ENCODE measurements at places on chromosomes 13 and 19.

DNA sequence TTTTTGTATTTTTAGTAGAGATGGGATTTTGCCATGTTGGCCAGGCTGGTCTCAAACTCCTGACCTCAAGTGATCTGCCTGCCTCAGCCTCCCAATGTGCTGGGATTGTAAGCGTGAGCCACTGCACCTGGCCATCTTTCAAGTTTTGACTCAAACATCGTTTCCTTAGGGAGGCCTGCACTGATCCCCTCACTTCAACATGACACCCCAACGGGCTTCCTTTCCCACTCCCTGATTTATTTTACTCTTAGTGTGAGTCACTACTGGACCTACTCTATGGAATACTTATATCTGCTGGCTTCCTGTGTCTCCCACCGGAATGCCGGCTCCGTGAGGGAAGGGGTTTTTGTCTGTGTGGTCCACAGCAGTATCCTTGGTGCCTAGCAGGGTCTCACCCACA, 4.5 kb upstream of the ADAMTS10 start:
- no peak for DNase-seq

DNA sequence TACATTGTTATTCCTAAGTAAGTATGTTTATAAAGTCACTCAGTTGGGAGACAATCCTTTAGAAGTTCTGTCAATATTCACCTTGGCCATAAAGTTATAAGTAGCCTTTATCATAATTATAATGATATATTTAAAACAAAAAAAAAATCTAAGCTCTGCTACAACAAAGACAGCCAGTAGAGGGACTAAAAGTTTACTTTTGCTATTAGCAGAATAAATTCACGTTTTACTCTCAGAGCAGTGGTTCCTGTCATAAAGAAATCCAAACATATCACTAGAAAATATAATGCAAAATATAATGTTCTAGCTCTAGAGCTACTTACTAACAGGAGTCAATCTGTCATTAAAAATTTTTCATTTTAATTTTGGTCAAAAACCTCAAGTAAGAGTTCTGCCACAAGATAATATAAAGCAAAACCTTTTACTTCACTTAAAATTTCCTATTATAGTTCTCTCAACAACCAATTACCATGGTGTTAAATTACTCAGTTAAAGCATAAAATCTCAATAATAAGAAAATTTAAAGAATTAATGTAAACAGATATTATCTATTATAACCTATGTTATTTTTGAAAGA, 17.7 kb downstream of the INTS6 start:
- no peak for DNase-seq

DNA sequence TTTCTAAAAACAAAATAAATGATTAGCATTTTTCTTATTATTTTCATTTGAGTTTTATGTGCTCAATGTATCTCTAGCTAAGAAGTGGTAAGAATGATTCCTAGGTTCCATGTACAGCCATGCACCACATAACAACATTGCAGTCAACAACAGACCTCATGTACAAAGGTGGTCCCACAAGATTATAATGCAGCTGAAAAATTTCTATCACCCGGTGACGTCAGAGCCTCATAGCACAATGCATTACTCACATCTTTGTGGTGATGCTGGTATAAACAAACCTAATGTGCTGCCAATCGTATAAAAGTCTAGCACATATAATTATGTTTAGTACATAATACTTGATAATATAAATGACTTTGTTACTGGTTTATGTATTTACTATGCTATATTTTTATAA, 120.5 kb downstream of the SLC7A1 start:
- DNase-seq = no peak

DNA sequence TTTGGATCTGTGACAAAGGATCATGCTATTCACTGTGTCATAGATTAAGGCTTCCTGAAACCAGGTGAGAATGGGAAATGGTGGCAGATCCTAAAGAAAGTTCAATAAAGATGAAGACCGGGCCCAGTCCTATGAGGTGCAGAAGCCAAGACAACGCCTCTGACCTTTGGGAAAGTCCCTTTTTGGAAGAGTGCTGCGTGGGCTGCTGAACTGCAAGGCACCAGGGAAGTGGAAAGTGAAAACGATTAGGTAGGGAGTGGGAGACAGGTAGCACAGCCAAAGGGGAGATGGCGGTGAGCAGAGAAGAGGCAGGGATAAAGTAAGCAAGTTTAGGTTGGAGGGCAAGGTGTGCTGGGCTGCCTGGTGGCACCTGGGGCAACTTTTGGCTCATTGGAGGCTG, 16.3 kb downstream of the MBNL2 start:
- DNase-seq = no peak

DNA sequence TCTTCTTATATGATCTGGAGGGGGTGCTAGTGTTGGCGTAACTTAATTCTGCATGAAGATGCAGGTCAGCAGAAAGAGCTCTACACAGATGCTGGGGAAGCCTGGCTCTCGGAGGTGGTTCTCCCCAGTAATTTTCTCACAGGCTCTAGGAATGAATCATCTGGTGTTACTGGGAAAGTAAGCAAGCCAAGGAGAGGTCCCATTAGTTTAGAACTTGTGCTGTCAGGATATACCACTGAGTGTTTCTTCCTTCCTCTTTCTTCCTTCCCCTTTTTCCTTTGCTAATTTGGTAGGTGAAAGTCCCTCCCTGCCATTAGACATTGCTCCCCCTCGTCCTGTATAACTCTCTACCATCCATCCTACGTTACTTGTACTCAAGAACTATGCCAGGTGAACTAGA, 68.3 kb downstream of the ATP8A2 start:
- DNase-seq = no peak

DNA sequence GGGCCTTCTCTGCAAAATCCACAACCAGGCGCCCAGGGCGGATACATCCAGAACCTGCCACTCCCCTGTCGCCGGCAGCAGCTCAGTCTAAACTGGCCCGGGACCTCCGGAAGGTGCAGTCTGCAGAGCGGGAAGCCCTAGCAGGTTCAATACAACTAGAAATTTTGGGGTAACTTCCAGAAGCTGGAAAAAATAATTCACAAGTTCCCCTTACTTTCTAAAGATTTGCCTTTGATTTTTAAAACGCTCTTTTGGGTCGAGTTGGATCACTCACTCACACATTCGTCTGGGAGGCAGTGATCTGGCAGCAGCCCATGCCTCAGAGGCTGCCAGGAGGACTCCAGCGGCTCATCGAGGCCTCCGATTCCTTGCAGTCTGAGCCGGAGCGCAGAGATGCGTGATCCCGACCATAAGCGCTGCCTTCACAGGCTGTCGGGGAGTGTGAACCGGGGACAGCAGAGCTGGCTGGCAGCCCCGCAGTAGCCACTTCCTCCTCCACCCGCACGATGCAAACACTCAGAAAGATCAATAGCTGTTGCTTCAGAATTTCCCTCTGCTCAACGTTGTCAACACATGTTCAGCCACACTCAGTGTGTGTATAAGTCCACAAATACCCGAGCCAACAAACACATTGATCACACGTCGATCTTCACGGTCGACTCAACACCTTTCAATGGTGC, 35.6 kb upstream of the ZNF507 start:
- no peak for DNase-seq

GRCh38 chr19:50402544-50403301, 16.0 kb upstream of the SPIB start:
- no peak for DNase-seq

- no peak for DNase-seq
These were observed 117.4 kb downstream of the ESD start for GRCh38 chr13:46679369-46680120.

DNA sequence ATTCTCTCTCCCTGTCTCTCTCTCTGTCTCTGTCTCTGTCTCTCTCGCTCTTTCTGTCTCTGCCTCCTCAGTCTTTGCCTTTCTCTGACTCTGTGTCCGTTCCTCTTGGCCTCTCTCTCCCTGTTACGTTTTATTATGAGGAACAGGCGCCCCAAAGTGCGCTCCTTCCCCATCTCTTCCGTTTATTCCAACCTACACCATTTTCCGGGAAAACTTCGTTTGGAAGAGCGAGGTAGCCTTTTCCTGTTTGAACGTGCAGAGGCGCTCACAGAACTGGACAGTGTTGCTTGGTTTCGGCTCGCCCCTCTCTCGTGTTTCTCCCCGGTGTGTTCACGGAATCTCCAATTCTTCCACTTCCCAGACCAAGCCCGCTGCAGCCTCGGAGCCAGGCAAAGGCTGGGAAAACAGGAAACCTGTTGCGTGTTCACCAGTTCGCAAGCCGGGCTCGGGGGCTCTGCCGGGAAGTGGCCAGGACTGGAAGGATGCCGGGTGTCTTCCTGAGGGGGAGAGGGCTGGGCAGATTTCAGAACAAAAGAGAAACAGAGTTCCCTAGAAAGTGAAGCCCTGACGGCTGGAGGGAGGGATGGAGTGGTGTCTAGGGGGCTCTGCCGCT, 605 bp downstream of the TMEM255B start:
- no peak for DNase-seq

- DNase-seq = no peak
These were observed 86.1 kb downstream of the EDNRB start for GRCh38 chr13:77832339-77833100.

DNA sequence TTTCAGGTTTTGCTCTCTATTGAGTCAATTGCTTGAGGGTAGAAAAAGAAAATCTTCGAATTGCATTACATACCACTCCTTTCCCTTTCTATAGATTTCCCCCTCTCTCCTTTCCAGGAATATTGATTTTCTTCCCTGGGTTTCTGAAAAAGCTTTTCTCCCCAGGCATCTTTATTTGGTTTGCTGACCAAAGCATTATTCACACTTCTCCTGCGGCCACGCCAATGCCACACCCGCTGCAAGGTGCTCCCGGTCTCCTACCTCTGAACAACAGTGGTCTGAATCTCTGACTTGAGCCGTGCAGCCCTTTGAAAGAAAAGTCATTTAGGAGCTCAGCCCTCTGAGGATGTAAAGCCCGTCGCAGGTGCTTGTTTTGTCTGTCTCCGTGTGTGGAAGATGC, 350.9 kb upstream of the TMTC4 start:
- DNase-seq = no peak

- no peak for DNase-seq
These were observed 314.3 kb upstream of the ARGLU1 start for GRCh38 chr13:106882246-106882645.

DNA sequence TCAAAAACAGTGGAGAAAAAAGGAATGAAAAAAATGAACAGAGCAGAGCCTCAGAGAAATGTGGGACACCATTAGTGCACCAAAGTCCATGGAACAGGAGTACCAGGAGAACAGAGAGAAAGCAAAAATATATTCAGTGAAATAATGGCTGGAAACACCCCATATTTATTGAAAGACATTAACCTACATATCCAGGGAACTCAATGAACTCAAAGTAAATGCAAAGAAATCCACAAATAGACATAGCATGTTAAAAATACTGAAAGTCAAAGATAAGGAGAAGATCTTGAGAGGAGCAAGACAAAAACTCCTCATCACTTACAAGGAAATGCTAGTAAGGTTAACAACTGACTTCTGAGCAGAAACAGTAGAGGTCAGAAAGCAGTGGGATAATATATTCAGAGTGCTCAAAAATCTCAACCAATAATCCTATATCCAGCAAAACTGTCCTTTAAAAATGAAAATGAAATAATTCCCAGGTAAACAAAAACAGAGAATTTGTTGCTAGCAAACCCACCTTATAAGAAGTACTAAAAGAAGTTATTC, 35.6 kb downstream of the METTL21C start:
- DNase-seq = no peak

- no peak for DNase-seq
These were observed 12.2 kb downstream of the TPM4 start for GRCh38 chr19:16088351-16089009.

DNA sequence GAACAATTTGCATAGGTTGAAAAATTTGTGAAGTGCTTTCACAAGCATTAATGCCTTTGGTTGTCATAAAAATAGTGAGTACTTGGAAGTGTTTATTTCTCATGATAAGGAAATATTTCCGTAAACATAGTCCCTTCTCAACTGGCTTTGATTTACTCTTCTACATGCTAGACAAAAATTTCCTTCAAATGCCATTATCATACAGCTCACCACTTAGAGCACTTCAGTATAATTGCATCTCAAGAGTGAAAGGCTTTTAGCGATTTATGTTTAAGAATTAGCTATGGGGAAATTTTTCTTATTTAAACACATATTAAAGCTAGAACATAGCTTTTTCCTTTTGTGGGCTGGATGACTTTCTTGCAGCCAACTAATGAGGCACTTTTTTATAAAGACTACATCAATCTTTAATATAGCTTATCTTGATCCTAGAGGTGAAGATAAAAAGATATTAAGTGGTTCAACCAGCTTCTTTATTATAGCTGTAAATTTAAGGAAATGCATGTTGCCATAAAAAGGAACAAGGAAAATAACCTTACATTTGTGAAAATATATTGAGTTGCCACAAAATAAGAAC, 656.8 kb downstream of the SLITRK6 start:
- no peak for DNase-seq

GRCh38 chr19:45901432-45901911, 941 bp downstream of the MYPOP start:
- DNase-seq = no peak

DNA sequence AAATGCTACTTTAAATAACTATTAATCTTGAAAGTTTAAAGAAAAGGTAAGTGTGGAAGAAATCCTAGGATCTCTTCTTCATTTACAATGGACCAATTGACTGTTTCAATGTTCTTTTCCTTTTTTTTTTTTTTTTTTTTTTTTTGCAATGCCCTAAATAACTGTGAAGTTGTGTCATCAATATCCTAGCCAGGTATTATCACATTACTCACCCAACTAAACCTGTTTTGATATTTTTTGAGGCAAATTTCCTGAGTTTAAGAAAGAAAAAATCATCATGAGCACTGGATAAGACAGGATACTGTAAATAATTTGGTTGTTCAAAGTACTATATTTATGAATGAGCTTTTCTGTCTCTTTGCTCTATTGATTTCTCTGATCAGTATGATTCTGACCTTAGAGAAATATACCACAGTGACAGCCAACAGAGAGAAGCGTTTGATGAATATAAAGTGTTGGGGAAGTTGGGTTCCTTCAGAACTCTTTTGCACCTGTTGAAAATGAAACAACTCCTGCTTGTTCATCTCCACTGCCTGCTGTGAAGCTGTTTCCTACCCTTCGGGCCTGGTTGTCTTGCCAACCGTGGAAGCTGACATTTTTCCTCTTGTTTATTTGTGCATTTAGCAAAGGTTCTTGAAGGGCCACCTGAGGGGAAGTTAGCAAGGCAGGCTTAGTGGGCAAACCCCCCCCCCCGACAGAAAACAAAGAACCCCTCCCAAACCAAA, 1220.5 kb upstream of the SLC10A2 start:
- no peak for DNase-seq

DNA sequence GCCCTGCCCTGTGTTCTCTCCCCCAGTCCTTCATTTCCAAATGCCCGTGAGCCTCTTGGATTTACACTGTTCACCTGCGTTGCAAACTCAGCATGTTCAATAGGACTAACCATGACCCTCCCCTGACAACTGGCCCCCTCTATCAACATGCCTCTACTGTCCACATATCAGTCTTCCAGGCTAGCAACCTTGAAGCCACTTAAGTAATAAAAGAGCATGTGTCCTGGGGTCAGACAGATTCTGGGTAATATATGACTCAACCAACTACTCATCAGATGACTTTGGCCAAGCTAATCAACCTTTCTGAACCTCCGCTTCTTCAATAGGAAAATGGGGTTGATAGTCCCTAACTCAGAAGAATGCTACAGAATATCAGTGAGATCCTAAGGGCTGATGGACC, 15.1 kb upstream of the PDX1 start:
- DNase-seq = no peak

Data from stimulated activated CD8-positive, alpha-beta memory T cell treated with anti-CD3 and anti-CD28 coated beads, Interleukin-7, amount 100 ng/mL, for 48 hours (primary cell).